Neural crest cell (in vitro differentiated cells): ENCODE measurements at places on chromosomes 16 and 17. TPM values are rescaled to one million over a fixed set of nuclear protein-coding genes. Genes with fewer than 3 reads are reported as not detected.

Gene RNF40
- total RNA-seq: 154 and 157 TPM in 2 replicates

Gene ADAD2
- total RNA-seq: not detected in 2 replicates

DNA sequence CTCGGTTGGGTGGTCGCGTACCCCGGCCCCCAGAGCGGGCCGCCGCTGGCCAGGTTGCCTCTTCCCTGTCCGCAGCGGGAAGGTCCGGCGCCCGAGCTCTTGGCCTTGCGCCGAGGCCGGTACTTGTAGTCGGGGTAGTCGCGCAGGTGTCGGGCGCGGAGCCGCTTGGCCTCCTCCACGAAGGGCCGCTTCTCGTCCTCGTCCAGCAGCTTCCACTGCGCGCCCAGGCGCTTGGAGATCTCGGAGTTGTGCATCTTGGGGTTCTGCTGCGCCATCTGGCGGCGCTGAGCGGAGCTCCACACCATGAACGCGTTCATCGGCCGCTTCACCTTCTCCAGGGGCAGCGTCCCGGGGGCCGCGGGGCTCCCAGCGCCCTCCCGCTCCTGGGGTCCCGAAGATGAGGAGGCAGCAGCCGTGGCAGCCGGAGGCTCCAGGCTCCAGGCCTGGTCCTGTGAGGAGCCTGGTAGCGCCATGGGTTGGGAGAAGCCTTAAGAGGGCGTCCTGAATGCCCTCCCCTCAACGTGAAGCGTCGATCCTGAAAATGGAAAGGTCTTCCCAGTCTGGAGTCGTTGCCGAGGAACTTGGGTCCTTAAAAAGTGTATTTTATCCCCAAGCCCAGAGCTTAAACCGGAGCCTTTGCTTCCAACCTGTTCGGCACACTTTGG lies 558 bp downstream of the SOX15 start:
- DNase-seq: peak; percentile 68
- H3K27ac ChIP-seq: no peak overlapping the region
- peaks cover 13% of the 10 kb centered on the region for H3K4me1 ChIP-seq
- H3K36me3 ChIP-seq: peaks cover 19% of the 10 kb centered on the region

GRCh38 chr16:73064994-73065545 lies 17.1 kb upstream of the ZFHX3 start:
- H3K27me3 ChIP-seq: peaks cover 73% of the 10 kb centered on the region
- no peaks in the 10 kb centered on the region for H3K36me3 ChIP-seq
- peak overlapping the region; percentile 80 for H3K4me3 ChIP-seq
- DNase-seq: no peak
- peaks cover 80% of the 10 kb centered on the region for H3K4me1 ChIP-seq

DNA sequence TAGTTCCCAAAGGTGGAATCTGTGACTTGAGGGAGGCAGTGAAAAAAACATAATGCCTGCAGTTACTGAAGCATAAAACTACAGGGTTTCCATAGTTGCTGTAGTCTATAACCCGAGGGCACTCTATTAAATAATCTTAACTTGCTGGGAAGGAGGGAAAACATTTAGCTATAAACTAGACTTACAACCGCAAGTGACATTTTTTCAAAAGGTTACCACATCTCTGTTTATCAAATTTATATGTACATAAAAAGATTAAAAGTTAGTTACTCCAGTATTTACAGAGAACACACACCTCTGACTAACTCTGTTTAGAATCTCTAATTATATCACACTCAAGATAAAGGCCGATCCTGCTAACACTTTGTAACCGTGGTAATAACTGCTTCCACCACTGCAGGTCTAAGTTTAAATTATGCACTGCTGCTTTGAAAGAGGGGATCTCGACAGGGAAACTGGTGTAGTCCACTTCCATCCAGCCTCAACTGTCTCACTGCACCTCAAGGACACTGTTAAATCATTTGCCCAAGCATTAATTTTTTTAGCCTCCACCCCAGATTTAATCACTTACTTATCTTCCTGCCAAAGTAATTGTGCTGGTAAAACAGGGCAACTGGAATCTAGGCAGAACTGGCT lies 14.6 kb downstream of the KCNJ16 start:
- no peak overlapping the region for H3K4me3 ChIP-seq
- H3K27ac ChIP-seq: no peak overlapping the region
- DNase-seq: no peak
- no peaks in the 10 kb centered on the region for H3K27me3 ChIP-seq
- H3K36me3 ChIP-seq: no peaks in the 10 kb centered on the region

DNA sequence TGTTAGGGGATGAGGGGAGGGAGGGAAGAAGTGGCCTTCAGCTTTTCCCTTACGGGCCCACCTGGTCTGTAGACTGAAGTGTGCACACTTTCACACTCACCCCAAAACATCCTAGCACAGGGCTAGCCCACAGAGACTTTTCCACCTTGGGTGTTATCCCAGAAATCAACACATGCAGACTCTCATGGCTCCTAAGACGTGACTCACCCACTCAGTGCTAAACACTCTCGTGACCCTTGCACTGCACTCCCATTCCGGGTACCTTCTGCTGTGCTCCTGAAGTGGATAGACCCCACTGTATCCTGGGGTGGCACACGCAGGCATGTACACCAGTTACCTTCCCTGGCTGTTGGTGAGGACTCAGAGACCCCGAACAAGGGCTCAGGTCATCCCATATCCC lies 23.0 kb upstream of the ABCC3 start:
- no peaks in the 10 kb centered on the region for H3K27me3 ChIP-seq
- no peak overlapping the region for H3K4me3 ChIP-seq
- peaks cover 10% of the 10 kb centered on the region for H3K4me1 ChIP-seq
- no peak overlapping the region for H3K27ac ChIP-seq
- H3K36me3 ChIP-seq: no peaks in the 10 kb centered on the region

DNA sequence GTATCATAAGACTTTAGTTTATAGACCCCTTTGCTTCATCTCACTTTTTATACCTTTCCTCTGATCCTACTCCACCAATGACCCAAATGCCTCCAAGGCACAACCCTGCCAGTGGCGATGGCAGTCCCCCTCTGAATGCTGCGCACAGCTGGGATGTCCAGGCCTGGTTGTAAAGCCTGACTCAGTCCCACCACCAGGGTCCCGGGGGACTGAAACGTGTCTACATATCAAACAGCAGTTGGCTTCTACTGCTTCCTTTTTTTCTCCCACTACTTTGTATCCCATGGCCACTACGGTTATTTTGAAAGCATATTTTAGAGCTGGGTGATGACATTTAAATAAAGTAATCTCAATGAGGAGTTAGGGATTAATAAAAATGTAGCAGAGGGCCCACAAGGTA lies 329.8 kb upstream of the PSMD7 start:
- no peaks in the 10 kb centered on the region for H3K36me3 ChIP-seq
- no peak overlapping the region for H3K4me3 ChIP-seq
- DNase-seq: no peak
- H3K4me1 ChIP-seq: no peaks in the 10 kb centered on the region

- H3K27me3 ChIP-seq: peaks cover 86% of the 10 kb centered on the region
- no peaks in the 10 kb centered on the region for H3K36me3 ChIP-seq
- DNase-seq: peak; percentile 67
- H3K4me1 ChIP-seq: no peaks in the 10 kb centered on the region
- H3K27ac ChIP-seq: no peak overlapping the region
- H3K4me3 ChIP-seq: no peak overlapping the region
Measured at GRCh38 chr16:700684-701584, 4.7 kb downstream of the FBXL16 start.
